ENCODE measurements at places on chromosomes 13 and 19. TPM values are rescaled to one million over a fixed set of nuclear protein-coding genes. Genes with fewer than 3 reads are reported as not detected.

Gene FGF21
- not detected for total RNA-seq

- peak; percentile 46 for DNase-seq
Observed at GRCh38 chr19:43425567-43426392, 11.1 kb downstream of the TEX101 start.

DNA sequence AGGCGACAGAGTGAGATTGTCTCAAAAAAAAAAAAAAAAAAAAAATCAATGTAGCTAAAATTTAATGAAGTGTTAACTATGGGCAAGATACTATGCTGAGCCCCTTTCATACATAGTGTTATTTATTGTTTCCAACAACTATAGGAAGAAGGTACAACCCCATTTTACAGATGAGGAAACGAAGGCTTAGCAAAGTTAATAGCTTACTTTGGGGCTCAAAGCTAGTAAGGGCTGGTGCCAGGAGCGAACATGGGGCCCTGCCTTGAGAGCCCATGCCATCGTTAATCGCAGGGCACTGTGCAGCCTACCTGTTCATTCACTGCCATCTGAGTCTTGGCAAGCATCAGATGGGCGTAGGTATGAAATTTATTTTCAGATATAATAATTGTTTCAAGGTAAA is 1.9 kb upstream of the FRY start:
- no peak for DNase-seq

GRCh38 chr19:50155520-50156109 is 7.5 kb downstream of the IZUMO2 start:
- DNase-seq = no peak

- no peak for DNase-seq
Observed at GRCh38 chr13:20571676-20572075, 4.7 kb downstream of the IFT88 start.

- DNase-seq = no peak
Observed at GRCh38 chr13:107886118-107886517, 329.2 kb downstream of the LIG4 start.

Data from A172 (cell line).